Activated naive CD4-positive, alpha-beta T cell treated with anti-CD3 and anti-CD28 coated beads for 36 hours (primary cell): ENCODE measurements at places on chromosomes 2 and 18.

- DNase-seq = no peak
These were observed 174.9 kb downstream of the NR4A2 start for GRCh38 chr2:156157670-156158069.

GRCh38 chr2:1546023-1546591, 132.8 kb downstream of the TPO start:
- peak; percentile 57 for DNase-seq

DNA sequence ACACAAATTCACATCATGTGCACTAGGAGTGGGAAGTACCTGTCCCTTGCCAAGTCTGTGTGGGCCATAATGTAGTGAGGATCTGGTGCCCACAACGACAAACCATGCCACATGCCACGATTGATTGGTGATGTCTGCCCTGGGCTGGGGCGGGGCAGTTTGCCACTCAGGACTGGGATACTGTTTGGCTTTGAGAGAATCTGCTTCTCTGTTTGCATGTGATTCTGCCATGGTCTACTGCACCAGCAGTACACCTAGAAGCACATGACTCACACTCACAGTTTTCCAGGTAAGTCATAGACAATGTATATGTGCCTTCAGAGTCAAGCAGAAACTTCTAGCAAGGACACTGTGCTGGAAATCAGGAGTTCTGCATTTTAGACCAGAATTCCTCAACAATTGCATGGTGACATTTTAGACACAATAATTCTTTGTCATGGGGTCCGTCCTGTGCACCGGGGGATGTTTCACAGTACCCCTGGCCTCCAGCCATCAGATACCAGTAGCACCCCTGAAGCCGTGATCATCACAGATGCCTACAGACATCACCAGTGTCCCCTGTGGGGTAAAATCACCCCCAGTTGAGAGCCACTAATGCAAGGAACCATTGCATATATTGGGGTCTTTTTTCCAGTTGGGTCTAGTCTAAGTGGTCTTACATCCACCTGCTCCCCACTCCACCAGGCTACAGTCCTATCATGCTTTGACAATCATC, 278.3 kb downstream of the EIPR1 start:
- DNase-seq = no peak

DNA sequence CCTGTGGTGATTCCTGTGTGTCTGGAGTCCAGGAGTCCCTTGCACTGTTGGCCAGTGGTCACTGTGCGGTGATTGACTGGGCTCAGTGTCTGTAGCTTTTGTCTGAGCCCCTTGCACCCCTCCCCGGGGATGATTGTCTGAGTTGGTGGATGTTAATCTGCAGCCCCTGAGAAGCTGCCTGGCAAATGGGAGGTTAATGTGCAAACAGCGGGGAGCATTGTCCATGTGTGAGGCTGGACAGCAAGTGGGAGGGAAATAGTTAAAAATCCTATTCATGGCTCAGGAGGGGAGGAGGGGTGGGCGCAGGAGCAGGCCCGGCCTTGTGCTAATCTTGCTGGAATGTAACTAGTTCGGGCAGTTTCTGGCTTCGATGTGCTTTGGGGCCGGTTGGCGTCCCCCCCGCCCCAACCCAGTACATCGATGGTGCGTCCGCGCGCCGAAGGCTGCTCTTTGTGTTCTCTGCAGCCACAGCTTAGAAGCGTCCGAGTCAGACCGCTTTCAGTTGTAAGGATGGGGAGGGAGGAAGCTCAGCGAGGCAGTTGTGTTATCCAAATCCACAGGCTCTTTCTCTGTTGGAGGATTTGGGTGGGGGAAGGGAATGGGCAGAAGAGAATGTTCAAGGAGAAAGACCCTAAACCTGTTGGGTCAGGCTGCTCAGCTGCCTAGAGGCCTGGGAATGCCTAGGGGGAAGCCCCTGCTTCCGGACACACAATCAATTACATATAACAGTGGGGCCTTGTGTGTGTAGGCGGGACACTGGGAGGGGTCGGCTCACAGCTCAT, 71.8 kb downstream of the TGOLN2 start:
- no peak for DNase-seq

- DNase-seq = peak; percentile 63
These were observed 87.6 kb downstream of the ALPK2 start for GRCh38 chr18:58541146-58541788.

GRCh38 chr2:130837811-130838565, 1.3 kb downstream of the ARHGEF4 start:
- no peak for DNase-seq

GRCh38 chr2:198296665-198297308, 492.4 kb downstream of the PLCL1 start:
- peak; percentile 73 for DNase-seq

DNA sequence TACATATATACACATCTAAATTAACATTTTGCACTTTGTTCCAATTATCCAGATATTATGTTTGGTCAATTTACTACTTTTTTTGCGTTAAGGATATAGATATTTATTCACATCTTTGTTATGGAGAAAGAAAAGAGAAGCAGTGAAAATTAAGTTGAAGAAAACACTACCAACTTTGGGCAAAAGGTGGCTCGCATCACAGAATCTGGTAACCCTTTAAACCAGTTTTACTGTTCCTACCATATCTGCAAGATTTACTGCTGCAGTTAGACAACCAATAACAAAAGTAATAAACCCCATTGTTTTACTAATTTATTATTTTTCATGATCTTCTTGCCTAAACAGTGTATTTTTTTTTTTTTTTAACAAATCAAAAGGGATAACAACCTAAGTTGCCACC, 53.6 kb downstream of the SMAD2 start:
- no peak for DNase-seq

GRCh38 chr2:62447411-62447810, 58.6 kb downstream of the TMEM17 start:
- no peak for DNase-seq

DNA sequence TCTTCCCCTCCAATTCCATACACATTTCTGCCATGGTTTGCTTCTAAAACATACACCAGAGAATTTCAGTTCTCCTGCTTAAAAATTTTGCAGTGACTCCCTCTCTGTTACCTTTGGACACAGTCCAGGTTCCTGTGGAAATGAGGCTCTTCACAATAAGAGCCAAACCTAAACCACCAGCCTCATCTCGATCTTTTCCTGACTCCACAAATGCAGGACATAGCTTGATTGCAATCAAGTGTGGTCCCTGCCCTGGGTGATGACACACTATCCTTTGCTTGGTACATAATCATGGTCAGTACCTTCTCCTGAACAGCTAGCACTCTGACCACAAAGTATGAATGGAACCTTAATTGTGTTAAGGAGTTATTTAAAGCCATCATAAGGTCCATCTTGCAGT, 134.9 kb upstream of the CHAC2 start:
- DNase-seq = no peak

- no peak for DNase-seq
These were observed 46.4 kb upstream of the IL1R1 start for GRCh38 chr2:102096103-102096502.

DNA sequence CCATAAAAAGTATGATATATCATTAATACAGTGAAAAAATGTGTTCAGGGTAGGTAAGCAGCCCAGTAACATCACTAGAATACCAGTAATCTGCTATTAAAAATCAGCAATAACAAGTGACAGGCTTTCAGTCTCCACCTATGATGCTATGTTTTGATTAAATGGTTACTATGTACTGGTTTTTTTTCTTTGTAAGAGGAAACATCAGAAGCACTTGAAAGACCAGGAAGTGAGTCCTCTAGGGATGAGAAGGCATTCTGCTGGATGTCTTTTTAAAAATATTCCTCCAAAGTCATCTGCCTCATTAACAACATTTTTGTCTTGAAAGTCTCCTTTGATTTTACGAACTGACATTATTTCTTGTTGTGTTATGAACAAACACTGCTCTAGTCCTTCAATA, 136.0 kb upstream of the FAM98A start:
- DNase-seq = no peak

DNA sequence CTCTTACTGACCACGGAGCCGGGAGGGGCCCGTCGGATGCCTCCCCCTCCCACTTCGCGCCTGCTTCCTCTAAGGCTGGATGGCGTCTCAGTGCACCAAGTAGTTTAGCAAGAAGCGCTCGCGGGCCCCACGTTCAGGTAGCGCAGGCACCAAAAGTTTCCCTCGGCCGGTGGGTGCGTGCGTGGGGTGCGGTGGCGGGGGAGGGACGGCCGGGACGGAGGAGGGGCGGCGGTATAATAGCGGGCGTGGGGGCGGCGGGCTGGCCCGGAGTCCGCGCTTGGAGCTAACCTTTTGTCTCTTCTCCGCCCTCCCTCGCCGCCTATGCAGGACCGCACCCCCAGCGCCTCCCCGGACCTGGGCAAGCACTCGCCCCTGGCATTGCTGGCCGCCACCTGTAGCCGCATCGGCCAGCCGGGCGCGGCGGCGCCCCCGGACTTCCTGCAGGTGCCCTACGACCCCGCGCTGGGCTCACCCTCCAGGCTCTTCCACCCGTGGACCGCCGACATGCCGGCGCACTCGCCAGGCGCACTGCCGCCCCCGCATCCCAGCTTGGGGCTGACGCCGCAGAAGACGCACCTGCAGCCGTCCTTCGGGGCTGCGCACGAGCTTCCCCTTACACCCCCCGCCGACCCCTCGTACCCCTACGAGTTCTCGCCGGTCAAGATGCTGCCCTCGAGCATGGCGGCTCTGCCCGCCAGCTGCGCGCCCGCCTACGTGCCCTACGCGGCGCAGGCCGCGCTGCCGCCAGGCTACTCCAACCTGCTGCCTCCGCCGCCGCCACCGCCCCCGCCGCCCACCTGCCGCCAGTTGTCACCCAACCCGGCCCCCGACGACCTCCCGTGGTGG, 1.0 kb downstream of the SP5 start:
- DNase-seq = no peak

DNA sequence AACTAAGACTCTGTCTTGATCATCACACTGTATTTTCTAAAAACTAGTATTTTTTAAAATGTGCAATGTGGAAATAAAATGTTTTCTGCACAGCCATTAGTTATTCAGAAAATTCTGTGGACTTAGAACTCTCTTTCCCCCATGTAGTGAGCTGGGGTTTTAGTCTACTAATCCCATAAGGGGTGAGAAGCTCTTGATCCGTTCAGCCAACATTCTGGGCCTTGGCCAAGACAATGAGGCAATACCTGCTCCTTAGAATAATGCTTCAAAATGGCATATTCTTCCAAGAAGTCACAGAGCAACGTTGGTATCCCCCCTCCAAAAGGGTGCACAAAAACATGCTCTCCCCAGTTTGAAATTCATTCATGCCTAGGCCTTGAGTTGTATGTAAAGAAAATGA, 4.0 kb downstream of the REEP1 start:
- no peak for DNase-seq

DNA sequence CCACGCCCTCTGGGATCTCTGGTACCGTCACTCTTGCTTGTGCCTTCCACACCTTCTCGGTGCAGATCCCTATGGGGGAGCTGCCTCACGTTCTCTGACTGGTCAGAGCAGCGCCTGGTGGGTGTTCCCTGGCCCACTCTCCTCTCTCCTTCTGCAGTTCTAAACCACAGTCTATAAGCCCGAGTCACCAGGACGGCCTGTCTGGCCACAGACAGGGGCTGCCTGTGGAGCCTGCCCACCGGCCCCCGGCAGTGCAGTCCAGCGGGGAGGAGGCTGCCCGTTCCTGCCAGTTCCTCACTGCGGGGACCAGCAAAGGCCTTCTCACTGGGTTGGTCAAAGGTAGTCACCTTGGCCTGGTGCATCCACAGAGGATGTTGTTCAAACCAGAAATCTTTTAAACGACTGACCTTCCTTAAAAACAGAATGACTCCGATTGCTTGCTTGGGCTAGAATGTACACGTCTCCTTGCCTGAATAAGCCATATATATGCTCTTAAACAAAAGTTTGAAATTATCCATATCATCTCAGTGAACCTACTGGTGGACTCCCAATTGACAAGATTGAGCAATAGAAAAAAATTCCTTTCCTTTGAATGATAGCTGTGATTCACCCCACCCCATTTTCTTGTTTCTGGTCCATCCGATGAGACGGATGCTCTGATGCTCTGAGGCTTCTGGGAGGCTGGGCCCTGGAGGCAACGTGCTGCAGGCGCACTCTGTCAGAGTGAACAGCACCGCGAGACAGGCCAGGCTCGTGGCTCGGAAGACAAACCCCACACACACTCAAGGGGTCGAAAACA, 61.2 kb downstream of the RALBP1 start:
- no peak for DNase-seq
